LNCaP clone FGC (cell line): ENCODE measurements at places on chromosomes 1 and 21.
A peak's percentile ranks its signal among the peaks of the same experiment; 100 is the strongest.

DNA sequence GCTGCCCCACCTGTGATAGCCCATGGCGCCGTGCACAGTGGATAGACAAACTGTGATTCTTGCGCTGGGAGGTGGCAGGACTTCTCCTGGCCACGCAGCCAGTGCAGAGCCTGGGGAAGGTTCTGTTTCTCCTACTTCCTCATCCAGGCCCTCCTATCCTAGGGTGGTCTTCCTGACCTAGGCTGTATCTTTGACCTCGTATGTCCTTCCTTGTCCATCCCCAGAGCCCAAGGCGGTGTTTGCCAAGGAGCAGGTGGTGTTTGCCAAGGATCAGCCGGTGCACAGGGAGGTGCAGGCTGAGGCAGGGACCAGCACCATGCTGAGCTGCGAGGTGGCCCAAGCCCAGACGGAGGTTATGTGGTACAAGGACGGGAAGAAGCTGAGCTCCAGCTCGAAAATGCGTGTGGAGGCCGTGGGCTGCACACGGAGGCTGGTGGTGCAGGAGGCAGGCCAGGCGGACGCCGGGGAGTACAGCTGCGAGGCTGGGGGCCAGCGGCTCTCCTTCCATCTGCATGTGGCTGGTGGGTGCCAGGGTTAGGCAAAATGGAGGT is 63.9 kb downstream of the OBSCN start:
- DNase-seq: no peak

DNA sequence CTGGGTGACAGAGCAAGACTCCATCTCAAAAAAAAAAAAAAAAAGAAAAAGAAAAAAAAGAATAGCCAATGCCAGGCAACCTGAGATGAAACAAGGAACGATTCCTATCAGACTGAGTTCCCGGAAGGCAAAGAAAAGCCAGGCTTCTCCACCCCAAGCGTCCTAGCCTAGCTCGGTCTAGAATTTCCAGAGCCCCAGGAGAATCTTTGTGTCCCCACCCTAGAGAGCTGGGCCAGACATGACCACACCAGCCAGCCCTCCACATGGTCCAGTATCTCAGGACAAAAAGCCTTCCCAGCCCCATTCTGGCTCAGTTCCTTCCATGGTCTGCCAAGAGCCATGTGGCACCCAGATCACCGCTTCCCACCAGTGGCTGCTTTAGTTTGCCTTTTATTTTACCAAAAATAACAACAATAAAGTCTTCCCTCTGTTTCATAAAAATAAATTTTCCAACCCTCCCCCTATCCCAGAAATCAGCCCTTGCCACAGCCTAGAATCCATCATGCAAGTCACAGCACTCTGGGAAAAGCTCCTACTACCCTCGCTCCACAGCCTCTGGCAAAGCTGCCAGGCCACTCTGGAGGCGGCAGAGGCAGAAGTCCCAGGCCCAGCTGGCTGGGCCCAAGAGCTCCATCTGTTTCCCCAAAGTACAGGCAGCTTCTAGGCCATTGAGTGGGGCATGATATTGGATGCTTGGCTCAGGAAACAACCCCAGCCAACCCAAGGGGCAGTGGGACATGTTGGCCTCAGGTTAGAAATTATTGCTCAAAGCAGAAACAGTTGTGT is 3.5 kb upstream of the MKNK1 start:
- DNase-seq: no peak

DNA sequence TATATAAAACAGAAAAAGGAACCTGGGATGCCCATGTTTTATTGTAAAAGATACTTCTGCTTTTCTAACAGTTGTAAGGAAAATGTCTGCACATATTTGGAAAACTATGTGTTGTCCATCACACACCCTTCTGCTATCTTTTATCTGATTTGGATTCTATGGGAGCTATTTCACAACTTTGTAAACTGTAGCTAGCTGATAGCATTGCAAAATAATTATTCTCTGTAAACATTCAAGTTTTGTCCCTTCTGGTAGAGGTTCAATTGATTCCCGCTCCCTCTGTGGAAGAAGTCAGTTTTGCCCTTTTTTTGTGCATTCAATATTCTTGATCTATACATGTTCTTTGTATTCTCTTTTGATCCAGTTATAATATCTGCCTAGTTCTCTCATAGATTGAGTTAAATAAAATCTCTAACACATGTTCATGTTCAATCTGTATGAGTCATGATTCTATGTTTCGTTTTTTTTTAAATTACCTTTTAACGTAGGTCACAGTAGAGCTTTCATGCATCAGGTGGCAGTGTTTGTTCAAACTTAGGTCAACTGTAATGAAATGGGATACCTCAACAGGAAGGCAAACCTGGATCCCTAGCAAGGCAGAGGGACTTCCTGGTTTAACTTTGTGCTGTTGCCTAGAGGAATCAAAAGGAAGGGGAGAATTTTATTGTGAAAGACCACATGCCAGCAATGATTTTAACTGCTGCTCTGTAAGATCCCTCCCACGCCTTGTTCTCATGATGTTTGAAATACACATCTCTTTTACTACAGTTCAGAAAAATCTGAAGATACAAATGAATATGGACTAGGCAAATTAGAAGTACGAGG is 26.0 kb upstream of the BCL9 start:
- DNase-seq: peak; percentile 93

- no peak for DNase-seq
Measured at GRCh38 chr1:92820551-92820950, 11.3 kb upstream of the RPL5 start.

DNA sequence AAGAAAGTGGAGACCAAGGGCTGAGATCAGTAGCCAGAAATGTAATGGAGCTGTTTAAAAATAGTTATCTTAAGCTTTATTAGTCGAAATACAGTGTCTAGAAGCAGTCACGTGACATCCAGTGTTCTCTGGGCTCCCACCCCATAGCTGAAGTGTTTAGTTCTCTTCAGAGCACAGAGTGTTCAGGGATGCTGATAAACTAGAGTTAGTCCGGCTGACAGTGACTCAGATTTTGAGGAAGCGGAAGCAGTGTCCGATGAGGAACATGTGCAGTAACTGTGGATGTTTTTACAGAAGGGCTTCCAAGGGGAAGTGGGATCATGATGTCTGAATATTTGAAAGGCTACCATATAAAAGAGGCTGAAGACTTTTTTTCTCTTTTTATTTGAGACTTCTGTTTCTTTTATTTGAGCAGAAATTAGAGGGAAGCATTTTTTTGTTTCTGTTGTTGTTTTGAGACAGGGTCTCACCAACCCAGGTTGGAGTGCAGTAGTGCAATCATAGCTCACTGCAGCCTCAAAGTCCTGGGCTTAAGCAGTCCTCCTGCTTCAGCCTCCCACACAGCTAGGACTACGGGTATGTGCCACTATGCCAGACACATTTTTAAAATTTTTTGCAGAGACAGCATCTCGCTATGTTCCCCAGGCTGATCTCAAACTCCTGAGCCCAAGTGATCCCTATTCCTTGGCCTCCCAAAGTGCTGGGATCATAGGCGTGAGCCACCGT is 124.2 kb downstream of the GALNT2 start:
- DNase-seq: no peak

DNA sequence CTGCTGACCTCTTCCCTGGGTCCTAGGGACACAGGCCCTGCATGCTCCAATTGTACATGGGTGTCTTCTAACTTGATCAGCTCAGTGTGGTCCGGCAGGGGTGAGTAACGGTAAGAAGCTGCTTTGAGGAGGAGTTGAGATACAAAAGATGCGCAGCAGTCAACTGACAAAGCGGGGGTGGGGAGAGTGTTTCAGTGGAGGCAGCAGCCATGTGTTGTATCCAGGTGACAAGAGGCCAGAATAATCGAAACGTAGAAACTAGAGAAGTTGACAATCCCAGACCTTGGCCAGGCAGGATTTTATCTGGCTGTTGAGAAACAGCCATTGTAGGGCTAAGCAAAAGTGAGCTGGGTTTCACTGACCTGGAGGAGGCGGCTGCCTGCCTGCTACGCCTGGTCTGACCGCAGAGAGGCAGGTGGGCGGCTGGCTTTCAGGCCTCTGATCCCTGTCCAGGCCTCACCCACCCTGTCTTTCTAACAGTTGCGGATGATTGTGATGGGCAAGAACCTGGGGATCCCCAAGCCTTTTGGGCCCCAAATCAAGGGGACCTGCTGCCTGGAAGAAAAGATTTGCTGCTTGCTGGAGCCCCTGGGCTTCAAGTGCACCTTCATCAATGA is 28.8 kb downstream of the PADI6 start:
- no peak for DNase-seq

GRCh38 chr21:38834725-38835124 is 29.0 kb downstream of the ETS2 start:
- peak; percentile 33 for DNase-seq

GRCh38 chr1:225461533-225462428 is 33.9 kb upstream of the LBR start:
- no peak for DNase-seq

- no peak for DNase-seq
Measured at GRCh38 chr1:210850556-210850955, 283.4 kb downstream of the KCNH1 start.

DNA sequence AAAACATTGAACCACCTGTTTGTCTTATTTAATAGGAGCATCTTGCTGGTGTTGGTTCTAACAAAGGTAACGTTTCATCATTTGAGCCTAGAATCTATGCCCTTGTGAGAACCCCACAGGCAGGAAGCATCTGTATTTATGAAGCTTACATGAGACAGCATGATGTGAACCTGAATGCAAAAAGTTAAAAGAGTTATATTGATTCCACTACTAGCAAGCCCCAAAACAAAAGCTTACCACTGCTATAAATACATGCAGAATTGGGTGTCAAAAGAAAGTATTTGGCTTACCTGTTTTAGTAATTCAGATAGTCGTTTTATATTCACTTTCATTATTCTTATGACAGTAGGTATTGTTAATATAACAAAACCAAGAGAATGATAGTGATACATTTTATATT is 301.2 kb upstream of the ADGRL2 start:
- no peak for DNase-seq

- DNase-seq: no peak
Measured at GRCh38 chr1:176241385-176242015, 34.4 kb upstream of the COP1 start.

GRCh38 chr1:167165948-167166689 is 54.6 kb upstream of the POU2F1 start:
- DNase-seq: peak; percentile 96

DNA sequence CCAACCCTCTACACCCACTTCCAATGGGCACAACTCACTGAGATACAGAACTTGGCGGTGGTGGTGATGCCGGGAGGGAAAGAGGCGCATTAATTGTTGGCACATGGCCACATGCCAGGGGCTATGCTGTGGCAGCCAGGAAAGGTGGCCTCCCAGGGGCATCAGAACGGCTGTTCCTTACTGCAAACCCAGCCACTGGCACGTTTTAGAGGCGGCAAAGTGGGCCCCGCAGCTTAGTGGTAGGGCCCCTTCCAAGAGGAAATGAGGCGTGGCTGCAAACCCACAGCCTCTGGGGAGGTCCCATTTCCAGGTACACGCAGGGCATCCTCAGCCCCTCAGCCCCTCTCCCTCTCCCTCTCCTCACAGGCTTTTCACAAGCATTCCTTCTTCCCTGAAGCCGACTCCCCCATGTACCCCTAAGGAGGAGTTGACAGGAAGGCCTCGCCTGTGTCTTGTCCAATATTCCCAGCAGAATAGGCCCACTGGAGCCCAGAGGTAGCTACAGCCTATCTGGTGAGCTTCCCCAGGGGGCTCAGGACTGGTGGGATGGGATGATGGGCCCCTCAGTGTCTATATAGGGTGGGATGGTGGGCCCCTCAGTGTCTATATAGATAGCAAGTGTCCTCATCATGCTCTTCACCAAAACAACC is 166.2 kb downstream of the CLIC6 start:
- DNase-seq: no peak

DNA sequence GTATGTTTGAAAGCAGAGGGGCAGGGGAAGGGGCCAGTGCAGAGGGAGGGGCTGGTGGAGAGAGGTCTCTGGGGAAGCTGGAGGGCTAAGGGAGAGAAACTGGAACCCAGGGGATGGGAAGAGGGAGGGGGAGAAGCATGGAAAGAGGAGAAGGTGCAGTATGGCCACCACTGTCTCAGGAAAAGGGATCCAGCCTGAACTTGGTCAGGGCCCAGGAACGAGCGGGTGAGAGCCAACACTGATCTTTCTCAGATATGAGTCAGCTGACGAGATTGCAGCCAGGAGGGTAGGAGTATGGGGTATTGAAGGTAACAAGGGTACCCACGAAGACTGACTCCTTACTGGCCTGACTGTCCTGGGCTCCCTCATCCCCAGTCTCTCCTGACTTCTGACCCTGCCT is 18.0 kb downstream of the TIE1 start:
- DNase-seq: no peak

GRCh38 chr21:44994695-44995342 is 55.0 kb downstream of the SLX9 start:
- DNase-seq: no peak

DNA sequence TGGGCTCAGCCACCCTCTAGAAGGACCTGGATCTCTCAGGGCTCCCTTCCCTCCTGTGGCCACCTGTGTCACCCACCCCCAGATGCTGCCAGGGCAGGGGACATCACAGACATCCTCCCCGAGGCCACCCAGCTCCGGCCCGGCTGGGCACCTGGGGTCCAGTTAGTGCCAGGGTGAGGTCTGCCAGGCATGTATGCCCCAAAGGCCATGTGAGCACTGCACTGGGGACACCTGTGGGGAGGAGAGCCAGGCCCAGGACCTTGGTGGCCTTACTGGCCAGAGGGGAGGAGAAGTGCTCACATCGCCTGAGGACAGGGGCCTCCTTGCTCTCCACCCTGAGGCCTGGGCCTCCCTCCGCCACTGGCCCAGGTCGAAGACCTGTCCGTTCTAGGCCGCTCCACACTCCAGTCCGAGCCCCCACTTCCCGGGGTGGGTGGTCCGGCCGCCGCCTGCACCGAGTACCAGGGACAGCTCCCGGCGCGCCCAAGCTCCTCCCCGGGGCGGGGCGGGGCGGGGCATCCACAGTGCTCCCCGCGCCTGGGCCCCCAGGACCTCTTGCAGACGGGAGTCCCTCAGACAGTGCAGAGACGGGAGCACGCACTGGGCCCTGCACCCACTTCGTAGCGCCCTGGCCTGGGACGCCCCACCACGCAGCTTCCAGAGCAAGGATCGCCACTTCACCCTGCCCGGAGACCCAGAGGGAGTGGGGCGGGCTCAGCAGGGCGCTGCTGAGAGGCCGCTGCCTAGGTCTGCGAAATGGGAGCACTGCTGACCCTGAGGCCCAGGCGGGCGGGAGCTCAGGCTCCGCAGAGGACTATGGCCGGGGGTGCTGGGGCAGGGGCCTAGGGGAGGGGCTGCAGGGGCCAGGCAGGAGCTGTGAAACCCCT is 34.3 kb upstream of the CCDC27 start:
- no peak for DNase-seq

GRCh38 chr1:235012436-235013210 is 116.0 kb downstream of the TOMM20 start:
- no peak for DNase-seq

DNA sequence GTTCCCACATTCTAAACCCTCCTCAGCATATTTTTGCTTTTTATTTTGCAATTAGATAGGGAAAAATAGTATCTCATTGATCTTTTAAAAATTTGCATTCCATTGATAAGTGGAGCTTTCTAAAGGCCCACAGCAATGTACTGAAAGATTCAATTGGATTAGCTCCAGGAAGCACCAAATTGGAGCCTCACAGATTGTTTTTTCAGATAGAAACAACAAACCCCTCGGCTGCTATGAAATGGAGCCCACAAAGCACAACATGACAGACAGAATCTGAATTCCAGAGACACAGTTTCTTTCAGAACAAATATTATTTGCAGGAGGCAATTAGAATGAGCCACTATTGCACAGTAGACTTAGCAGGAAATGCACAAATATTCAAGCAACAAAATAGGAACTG is 58.9 kb upstream of the KIF26B start:
- DNase-seq: no peak

GRCh38 chr1:31562707-31563360 is 13.5 kb upstream of the TINAGL1 start:
- DNase-seq: no peak

GRCh38 chr1:89668961-89669360 is 36.0 kb downstream of the LRRC8C start:
- DNase-seq: no peak

GRCh38 chr1:103489935-103490334 is 35.6 kb upstream of the RNPC3 start:
- DNase-seq: no peak
